T-helper 2 cell (primary cell): ENCODE measurements at places on chromosomes 2 and 18.

DNA sequence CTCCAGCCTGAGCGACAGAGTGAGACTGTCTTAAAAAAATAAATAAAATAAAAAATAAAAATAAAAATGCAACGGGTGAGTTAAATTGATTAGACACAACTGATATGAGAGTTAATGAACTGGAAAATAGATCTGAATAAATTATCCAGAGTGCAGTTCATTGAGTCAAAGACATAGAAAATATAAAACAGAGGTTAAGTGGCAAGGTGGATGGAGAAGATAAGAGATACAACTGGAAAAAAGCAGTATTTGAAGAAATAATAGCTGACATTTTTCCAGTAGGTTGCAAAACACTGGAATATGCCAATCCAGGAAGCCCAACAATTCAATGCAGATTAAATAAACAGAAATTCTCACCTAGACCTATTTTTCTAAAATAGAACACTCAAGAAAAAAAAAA is 10.7 kb downstream of the CGREF1 start:
- DNase-seq, result no peak

GRCh38 chr2:100292022-100292580 is 30.2 kb downstream of the LONRF2 start:
- peak; percentile 28 for DNase-seq

DNA sequence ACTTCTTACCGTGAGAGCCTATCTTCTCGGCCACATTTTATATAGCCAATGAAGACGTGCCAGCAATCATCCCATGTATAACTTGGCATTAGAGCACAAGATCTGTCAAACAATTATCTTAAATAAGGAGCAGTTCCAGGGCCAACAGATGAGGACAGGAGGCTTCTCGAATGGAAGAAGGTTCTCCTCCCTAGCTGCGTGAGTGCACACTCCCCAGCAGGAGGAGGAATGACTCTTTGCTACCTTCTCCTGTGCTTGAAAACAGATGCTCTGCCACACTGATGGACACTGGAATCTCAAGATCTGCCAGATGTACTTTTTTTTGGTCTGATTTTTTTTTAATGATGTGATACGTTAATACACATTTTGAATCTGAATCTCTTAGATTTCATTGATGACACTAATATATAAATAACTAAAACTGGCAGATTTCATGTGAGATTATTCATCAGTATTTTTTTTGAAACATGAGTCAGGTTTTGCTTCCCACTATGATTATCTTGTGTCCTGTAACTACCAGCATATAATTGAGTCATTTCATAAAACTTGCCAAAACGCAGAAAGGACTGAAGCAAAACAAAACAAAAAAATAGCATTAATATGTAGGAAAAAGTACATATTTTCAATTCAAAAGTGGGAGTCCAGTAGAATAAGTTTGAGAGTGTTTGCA is 626 bp upstream of the VIT start:
- no peak for DNase-seq

DNA sequence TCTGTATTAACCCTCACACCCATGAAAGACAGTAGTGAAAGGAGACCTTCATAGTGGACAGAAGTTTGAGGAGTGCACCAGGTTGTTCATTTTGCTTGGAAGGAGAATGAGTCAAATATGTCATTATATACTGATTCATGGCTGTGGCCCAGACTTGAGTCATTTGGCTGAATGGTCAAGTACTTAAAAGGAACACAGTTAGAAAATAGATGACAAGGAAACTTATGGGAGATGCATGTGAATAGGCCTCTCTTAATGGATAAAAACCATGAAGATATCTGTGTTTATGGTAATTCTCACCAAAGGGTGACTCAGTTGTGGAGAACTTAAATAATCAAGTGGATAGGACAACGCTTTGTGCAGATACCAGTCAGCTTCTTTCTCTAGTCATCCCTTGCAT is 524.7 kb upstream of the CNTNAP5 start:
- no peak for DNase-seq

GRCh38 chr2:109710505-109711229 is 83.4 kb upstream of the RGPD5 start:
- no peak for DNase-seq

DNA sequence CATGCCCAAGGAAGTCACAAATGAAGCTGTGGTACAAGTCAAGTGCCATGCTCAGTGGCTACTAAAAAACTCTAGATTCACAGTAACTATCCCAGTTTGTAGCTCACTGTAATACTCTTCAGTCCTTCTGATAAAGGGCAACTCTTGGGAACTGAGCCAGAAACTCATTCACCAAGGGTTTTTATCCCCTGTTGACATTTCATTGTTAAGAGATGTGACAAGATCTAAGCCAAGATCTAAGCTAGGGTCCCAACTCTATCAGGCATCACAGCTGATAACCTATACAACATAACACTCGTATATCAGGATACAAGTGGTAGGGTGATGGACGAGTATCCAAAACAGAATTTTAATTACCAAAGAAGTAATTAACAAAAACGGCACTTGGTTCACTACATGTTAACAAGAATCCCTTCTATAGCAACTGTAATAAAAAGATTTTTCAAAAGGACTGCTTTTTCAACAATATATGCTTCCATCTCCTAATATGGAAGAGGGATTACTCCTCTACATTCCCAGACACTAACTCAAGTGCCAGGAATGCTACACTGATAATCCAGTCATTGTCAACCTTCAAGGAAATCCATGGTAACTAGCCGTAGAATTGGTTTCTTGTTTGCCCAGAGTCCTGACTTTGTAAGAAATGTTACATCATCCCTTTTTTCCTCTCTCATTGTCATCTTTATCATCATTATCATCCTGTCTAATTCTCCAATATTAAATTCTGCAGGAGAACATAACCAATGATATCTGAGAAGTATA is 111.7 kb downstream of the CDH2 start:
- DNase-seq, result no peak

- DNase-seq, result no peak
These were observed 120.8 kb upstream of the ERBB4 start for GRCh38 chr2:212659441-212659840.

GRCh38 chr2:86301009-86301408 is 36.4 kb downstream of the REEP1 start:
- DNase-seq, result no peak

DNA sequence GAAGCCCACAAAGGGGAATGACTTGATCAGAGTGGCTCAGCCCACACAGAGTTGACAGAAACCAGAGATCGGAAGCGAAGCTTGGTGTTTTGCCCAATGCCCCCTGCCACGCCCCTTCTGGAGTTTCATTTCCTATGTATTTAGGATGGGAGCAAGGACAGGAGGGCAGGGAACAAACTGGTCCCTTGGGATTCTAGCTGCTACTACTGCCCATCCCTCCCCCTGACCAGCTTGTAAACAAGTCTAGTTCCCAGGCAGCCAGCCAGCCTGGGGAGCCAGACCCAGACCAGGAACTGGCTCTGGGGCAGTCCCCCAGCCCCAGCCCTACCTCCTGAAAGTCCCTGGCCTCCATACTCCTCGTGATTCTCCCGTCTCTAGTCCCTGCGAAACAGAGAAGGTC is 8.3 kb downstream of the WNT6 start:
- DNase-seq, result no peak

- DNase-seq, result no peak
These were observed 42.5 kb downstream of the LDLRAD4 start for GRCh38 chr18:13260935-13261640.

DNA sequence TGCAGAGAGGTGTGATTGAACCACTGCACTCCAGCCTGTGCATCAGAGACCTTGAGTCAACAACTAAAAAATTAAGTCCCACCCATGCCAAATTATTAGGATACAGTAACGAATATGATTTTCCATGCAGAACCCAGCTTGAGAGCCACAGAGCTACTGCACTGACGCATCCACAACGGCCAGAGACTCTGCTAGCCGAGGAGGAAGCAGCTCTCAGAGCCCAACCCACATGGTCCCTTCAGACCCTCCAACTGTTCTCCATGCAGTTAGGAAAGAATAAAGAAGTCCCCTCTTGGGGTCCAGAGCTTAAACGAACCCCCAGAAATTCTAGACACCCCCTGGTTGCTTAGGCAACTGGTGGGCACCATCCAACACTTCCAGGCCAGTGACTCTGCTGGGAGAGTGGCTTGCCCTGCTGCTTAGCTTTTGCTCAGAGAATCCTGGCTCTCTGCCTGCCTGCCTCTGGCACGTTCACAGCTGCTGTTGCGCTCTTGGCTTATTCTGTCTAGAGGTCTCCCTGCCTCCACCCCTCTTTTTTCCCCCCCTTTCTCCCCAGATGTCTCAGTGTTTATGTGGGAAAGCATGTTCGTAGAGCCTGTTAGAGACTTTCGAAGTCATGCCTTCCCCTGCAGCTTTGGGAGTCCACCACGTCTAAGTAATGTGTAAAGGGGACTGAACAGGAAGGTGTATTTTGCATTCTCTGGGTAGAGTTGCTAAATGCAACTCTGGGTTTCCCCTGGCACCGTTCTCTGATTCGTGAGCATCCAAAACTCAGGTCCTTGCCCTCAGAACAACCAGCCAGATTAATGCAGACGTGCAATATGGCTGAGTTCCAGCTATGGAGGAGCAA is 26.0 kb upstream of the SP3 start:
- no peak for DNase-seq

GRCh38 chr2:69565431-69565839 is 78.1 kb downstream of the AAK1 start:
- DNase-seq, result peak; percentile 57

DNA sequence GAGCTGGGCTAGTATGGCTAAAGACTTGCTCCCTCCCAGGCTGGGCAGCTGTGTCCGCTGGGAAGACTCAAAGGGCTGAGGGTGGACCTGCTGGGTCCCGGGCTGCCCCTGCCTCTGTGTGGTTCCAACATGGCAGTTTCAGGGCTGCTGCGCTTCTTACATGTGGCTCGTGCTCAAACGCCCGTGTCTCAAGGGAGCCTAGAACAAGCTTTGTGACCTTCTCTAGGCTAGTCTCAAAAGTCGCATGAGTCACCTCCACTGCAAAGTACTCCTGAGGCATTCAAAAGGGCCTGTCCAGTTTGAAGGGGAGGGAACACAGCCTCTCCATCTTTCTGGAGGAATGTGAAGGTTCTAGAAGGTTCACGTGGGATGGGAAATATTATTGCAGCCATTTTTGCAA is 44.7 kb upstream of the RAB31 start:
- DNase-seq, result no peak

- no peak for DNase-seq
These were observed 81.5 kb downstream of the DPP4 start for GRCh38 chr2:161992531-161992930.

DNA sequence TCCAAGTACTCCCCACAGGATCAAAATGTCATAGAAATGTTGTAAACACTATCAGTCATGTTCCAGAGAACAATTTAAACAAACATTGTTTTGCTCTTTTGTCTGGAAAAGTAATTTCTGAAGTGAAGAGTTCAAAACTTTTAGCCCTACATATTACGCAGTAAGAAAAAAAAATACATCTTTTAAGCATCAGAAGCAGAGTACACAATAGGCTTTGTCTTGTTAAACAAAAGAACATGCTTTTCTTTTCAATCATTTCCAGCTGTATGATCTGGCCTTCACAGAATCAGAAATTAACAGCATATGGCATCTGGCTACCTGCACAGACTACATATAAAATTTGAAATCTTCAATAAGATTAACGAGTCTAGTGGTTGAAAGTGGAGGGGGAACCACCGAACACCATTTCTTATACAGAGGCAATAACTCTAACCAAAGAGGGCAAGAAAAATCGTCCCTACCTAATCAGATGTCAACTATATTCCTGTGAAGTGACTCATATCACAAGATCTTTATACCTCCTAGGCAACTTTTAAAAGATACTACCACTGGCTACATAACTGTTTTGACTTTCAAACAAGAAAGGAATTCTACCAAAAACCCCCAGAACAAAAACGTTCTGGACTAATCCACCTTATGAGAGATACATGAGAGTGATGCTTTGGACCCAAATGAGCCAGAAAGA is 149.3 kb downstream of the EXOC6B start:
- DNase-seq, result no peak

GRCh38 chr2:43114210-43114609 is 112.2 kb downstream of the ZFP36L2 start:
- no peak for DNase-seq

DNA sequence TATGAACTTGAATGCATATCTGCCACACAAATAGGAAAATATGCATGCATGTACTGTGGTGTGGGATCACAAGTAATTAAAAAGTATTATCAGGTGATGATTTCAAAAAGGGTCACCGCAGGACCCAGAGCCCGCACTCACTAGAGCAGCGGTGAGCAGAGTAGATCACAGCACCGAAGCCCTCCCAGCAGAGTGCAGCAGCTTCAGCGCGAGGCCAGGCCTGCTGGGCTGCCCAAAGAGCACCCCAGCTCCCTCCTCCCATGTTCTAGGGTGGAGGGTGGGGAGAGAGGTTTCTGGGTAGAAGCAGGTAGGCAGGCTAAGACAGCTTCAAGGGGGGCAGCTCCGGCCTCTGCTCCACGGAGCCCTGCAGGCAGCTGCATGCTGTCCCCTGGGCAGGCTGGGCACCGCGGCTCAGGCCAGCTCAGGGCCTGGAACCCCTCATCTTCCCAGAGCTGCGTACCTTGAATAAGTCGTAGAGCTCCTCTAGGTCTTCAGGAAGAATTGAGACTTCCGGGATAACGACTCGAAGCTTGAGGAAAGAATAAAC is 24.9 kb downstream of the RPL31 start:
- DNase-seq, result no peak

DNA sequence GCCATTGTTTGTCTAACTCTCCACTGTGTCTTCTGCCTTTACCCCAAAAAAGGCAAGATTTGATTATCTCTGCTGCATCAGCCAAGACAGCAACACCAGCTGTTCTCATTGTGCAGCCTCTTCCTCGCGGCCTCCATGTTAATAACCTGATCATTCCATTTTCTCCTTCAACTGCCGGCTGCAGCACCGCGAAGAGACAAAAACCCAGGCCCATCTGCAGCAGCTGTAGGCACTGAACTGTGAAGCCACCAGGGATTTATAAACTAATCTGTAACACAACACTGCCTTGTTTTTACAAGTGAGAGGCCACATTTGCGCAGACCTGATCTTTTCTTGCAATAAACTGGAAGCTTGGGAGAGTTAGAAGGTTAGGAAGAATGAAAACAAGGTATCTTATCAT is 147.8 kb downstream of the SATB2 start:
- no peak for DNase-seq

GRCh38 chr18:79532313-79533007 is 136.7 kb downstream of the NFATC1 start:
- no peak for DNase-seq

- no peak for DNase-seq
These were observed 8.1 kb downstream of the SP9 start for GRCh38 chr2:174342686-174343342.

GRCh38 chr2:232957657-232958090 is 55.4 kb downstream of the NGEF start:
- DNase-seq, result no peak

DNA sequence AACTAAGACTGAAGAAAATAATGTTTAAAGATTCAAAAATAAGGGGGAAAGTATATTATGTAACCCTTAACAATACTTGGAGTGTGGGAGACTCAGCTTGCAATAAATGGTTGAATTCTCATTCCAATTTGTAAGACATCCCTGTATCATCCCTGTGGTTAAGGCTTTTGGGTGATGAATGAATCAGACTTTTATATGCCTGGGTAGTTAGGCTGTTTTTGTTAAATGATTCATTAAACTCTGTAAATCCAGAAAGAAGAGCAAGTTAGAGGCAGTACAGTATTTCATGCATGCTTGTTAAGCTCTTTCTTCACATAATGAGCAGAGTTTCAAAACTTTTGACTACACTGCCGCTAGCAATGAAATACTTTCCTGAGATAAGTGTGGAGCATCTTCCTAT is 948.8 kb downstream of the SOCS6 start:
- no peak for DNase-seq
